ENCODE measurements at places on chromosomes 7 and 10. TPM values are rescaled to one million over a fixed set of nuclear protein-coding genes. Genes with fewer than 3 reads are reported as not detected.
A peak's percentile ranks its signal among the peaks of the same experiment; 100 is the strongest.

LIPN gene
- total RNA-seq, result 0.41 TPM

TMEM270 gene
- total RNA-seq, result 0.50 TPM

SEC31B gene
- total RNA-seq, result 10.6 TPM

TMEM254 gene
- total RNA-seq, result 21.1 TPM

ITGA8 gene
- total RNA-seq, result 22.1 TPM

FAM237B gene
- total RNA-seq, result not detected

FAM25G gene
- not detected for total RNA-seq

AFAP1L2 gene
- total RNA-seq, result 24.0 TPM

TMEM176B gene
- 345 TPM for total RNA-seq

ZMIZ2 gene
- 127 TPM for total RNA-seq

SVOPL gene
- 2.4 TPM for total RNA-seq

HYAL4 gene
- total RNA-seq, result not detected

TMEM72 gene
- 19.3 TPM for total RNA-seq

CALD1 gene
- total RNA-seq, result 218 TPM

- no peak overlapping the region for H3K4me3 ChIP-seq
- peak overlapping the region; percentile 26 for H3K27ac ChIP-seq
Observed at GRCh38 chr10:61754587-61755550, 92.1 kb downstream of the CABCOCO1 start.

DNA sequence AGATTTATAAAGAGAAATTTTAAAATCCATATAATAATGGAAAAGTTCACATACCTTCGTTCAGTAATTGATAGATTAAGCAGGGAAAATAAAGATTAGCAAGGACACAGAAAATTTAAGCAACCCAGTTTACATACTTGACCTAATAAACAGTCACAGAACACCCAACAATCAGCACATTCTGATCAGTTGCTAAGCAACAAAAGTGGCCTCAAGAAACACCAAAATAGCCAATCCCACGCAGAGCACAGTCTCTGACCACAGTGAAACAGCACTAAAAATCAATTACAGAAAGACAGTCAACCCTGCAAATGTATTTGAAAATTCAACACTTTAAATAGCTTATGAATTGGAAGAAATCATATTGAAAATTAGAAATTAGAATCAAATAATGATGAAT is 39.3 kb upstream of the DRGX start:
- no peak for DNase-seq
- no peaks in the 10 kb centered on the region for H3K4me1 ChIP-seq
- no peaks in the 10 kb centered on the region for H3K36me3 ChIP-seq
- H3K4me3 ChIP-seq, result no peak overlapping the region
- no peaks in the 10 kb centered on the region for H3K27me3 ChIP-seq

DNA sequence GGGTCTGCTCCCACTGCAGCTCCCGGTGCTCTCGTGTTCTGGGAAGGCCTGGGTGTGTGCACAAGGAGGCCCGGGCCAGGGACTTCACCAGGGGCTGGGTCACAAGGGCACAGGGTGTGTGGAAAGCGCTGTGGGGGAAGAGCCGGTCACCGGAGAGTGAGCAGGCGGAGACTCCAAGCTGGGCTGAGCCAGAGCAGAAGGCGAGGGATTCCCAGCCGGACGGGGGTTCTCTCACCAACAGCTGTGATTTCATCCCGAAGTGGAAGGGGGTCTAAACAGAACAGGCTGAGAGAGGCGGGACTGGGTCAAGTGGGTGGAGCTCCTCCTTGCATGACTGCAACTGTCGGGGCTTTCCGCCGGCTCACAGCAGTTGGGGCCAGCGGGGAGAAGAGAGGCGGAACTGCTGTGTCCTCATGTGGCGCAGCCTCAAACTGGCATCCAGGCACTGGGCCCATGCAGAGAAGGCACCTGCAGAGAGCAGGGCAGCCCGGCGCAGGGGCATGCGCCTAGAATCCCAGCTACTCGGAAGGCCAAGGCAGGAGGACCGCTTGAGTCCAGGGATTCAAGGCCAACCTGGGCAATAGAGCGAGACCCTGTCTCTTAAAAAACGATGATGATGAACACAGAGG is 7.6 kb upstream of the ORAI2 start:
- no peak overlapping the region for H3K27ac ChIP-seq
- no peak overlapping the region for H3K4me3 ChIP-seq
- no peaks in the 10 kb centered on the region for H3K27me3 ChIP-seq
- H3K4me1 ChIP-seq, result no peaks in the 10 kb centered on the region

GRCh38 chr7:471866-472639 is 47.6 kb downstream of the PDGFA start:
- DNase-seq, result peak; percentile 97
- no peak overlapping the region for H3K4me3 ChIP-seq
- H3K27me3 ChIP-seq, result no peaks in the 10 kb centered on the region
- no peaks in the 10 kb centered on the region for H3K36me3 ChIP-seq
- H3K27ac ChIP-seq, result peak overlapping the region; percentile 83
- no peaks in the 10 kb centered on the region for H3K4me1 ChIP-seq

- H3K36me3 ChIP-seq, result no peaks in the 10 kb centered on the region
- H3K27me3 ChIP-seq, result no peaks in the 10 kb centered on the region
- no peak for DNase-seq
- H3K4me3 ChIP-seq, result no peak overlapping the region
Observed at GRCh38 chr7:64867863-64868440, 35.1 kb upstream of the ZNF273 start.

GRCh38 chr10:114694752-114695151 is 36.7 kb upstream of the ABLIM1 start:
- no peaks in the 10 kb centered on the region for H3K36me3 ChIP-seq
- no peak overlapping the region for H3K4me3 ChIP-seq
- H3K4me1 ChIP-seq, result peaks cover 2% of the 10 kb centered on the region
- no peak overlapping the region for H3K27ac ChIP-seq

GRCh38 chr10:79415736-79416577 is 29.5 kb downstream of the ZCCHC24 start:
- H3K27ac ChIP-seq, result no peak overlapping the region
- DNase-seq, result no peak
- H3K4me1 ChIP-seq, result no peaks in the 10 kb centered on the region

GRCh38 chr7:7209412-7210050 is 27.2 kb downstream of the C1GALT1 start:
- H3K4me3 ChIP-seq, result no peak overlapping the region
- H3K27ac ChIP-seq, result no peak overlapping the region
- DNase-seq, result no peak
- no peaks in the 10 kb centered on the region for H3K27me3 ChIP-seq

DNA sequence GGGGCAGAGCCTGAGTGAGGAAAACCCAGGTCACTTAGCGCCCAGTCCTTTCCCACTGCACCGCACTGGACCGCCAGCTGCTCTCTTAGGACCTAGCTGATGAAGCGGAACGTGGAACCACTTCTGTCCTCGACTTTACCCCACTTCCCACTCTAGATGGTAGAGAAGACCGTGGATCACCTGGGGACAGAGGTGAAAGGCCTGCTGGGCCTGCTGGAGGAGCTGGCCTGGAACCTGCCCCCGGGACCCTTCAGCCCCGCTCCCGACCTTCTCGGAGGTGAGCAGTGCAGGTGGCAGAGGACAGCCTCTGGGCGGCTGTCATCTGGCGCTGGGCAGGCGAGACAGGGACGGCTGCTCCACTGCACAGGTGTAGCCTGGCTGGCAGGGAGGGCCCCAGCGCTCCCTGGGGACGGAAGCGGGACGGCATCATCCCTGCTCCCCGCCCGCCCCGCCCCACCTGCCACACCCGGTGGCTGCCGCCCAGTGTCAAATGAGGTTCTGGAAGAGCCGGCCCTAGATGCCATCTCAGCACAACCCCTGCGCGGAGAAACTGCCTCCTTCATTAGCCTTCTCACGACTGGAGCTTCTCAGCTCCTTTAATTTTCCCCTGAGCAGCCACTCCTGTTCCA is 11.7 kb downstream of the PLAC9 start:
- no peaks in the 10 kb centered on the region for H3K36me3 ChIP-seq
- H3K4me1 ChIP-seq, result peaks cover 4% of the 10 kb centered on the region
- H3K27me3 ChIP-seq, result no peaks in the 10 kb centered on the region
- no peak overlapping the region for H3K27ac ChIP-seq
- DNase-seq, result no peak

GRCh38 chr10:59007307-59008025 is 169.0 kb upstream of the PHYHIPL start:
- H3K4me1 ChIP-seq, result no peaks in the 10 kb centered on the region
- no peak overlapping the region for H3K4me3 ChIP-seq
- H3K27ac ChIP-seq, result no peak overlapping the region
- H3K36me3 ChIP-seq, result no peaks in the 10 kb centered on the region
- no peaks in the 10 kb centered on the region for H3K27me3 ChIP-seq

DNA sequence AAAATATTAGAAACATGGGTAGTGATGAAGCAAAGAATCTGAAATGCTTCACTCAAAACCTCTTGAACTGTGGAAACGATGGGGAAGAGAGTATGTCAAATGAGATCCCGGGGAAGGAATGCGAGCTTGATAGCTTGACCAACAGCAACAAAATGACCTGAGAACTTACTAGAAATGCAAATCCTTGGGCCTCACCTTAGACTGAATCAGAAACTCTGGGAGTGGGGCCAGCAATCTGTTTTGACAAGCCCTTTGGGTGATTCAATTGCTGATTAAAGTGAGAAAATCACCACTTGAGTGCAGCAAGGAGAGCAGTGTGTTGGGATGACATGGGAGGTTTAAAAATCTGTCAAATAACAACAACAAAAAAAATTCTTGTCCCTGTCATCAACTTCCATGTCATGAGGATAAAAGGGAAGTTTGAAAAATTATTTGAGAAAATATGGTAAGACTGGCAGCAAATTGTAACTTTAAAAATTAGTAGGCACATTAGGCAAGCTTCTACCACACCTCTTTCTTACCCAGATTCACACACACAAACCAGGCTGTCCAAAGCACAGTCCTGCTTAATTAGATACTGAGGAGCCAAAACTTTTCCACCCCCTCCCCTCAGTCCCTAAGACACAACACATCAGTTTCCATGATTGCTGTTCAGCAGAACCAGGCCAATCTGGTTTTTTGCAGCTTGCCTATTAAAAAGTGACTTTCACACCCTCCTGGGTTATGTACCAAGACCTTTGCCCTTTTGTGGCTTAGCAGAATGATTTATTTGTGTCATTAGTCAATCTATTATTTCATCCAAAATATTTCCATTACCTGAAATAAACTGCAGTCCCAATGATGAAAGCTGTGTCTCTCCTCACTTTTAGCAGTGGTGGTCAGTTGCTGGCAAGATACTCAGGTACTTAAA is 15.6 kb downstream of the CALCR start:
- H3K27me3 ChIP-seq, result no peaks in the 10 kb centered on the region
- DNase-seq, result no peak
- H3K27ac ChIP-seq, result no peak overlapping the region
- H3K36me3 ChIP-seq, result no peaks in the 10 kb centered on the region

DNA sequence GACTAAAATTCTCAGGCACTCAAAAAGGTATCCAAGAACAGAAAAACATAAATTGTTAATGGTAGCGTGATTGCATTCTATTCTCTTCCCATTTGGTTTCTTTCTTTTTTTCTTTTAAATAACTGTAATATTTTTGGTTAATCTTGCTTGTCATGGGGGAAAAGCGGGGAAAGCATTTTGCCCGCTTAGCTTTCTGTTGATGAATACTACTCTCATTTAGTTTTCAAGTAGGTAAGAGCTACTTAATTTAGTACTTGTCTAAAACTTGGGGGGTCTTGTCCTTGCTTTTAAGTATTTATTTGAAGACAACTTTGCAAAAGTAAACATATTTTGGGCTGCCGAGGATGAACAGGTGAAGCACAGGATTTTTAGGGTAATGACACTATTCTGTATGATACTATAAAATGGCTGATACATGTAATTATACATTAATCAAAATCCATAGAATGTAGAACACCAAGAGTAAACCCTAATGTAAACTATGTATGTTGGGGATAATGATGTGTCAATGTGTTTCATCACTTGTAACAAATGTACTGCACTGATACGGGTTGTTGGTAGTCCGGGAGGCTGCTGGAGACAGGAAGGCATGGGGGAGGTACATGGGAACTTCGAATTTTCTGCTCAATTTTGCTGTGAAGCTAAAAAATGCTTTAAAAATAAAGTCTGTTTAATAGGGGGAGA is 1.7 kb downstream of the TES start:
- H3K27ac ChIP-seq, result no peak overlapping the region
- H3K4me1 ChIP-seq, result peaks cover 7% of the 10 kb centered on the region
- H3K36me3 ChIP-seq, result no peaks in the 10 kb centered on the region
- no peaks in the 10 kb centered on the region for H3K27me3 ChIP-seq
- DNase-seq, result no peak

DNA sequence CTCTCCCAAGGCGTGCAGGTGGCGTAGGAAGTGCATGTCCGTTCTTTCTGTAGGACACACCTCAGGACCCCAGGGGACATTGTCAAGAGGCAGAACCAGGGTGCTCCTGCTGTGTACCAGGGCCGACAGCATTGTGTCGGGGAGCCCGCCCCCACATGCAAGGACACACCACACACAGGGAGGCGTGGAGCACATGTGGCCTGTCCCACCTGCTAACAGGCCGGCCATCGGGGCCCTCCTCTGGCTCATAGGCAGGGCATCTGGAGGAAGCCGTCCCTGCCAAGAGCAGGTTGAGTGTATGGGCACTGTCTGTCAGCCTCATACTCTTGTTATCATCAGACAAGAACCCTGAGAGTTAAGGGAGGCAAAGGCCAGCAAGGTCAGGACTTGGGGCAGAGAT is 12.7 kb downstream of the RET start:
- no peak overlapping the region for H3K27ac ChIP-seq
- H3K27me3 ChIP-seq, result no peaks in the 10 kb centered on the region
- H3K36me3 ChIP-seq, result no peaks in the 10 kb centered on the region
- no peaks in the 10 kb centered on the region for H3K4me1 ChIP-seq
- H3K4me3 ChIP-seq, result no peak overlapping the region
- no peak for DNase-seq

- H3K27ac ChIP-seq, result no peak overlapping the region
- no peaks in the 10 kb centered on the region for H3K27me3 ChIP-seq
- no peak for DNase-seq
- no peaks in the 10 kb centered on the region for H3K4me1 ChIP-seq
- H3K4me3 ChIP-seq, result no peak overlapping the region
Observed at GRCh38 chr10:76738991-76739390, 898.6 kb downstream of the KCNMA1 start.

DNA sequence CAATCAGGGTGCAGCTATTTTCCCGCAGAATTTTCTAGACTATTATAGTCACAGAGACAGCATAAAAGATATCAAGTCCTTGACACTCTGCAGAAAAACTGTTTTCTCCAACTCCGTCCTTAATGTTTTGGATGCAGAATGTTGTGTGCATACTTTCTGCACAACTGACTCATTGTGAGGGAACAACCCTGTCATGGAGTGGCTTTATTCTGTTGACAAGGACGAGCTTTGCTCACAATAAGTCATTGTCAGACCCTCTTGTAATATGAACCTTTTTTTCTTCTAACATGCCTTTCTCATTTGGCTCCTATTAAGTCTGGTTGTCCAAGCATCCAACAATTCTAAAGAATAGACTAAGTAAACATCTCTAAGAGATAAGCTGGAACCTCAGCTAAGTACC is 17.3 kb downstream of the ABCB4 start:
- H3K4me3 ChIP-seq, result no peak overlapping the region
- no peaks in the 10 kb centered on the region for H3K27me3 ChIP-seq
- H3K4me1 ChIP-seq, result no peaks in the 10 kb centered on the region
- H3K27ac ChIP-seq, result no peak overlapping the region
